Endodermal cell (in vitro differentiated cells): ENCODE measurements at places on chromosomes 5 and 9. TPM values are rescaled to one million over a fixed set of nuclear protein-coding genes. Genes with fewer than 3 reads are reported as not detected.

- no peaks in the 10 kb centered on the region for H3K36me3 ChIP-seq
- H3K27me3 ChIP-seq: no peaks in the 10 kb centered on the region
- H3K4me3 ChIP-seq: peak overlapping the region; percentile 97
- no peak for DNase-seq
Observed at GRCh38 chr9:71911908-71912335, 483 bp downstream of the C9orf85 start.

GRCh38 chr9:87753313-87753712 is 27.4 kb downstream of the CTSL start:
- H3K27ac ChIP-seq: no peak overlapping the region
- H3K4me3 ChIP-seq: no peak overlapping the region
- H3K36me3 ChIP-seq: no peaks in the 10 kb centered on the region
- no peaks in the 10 kb centered on the region for H3K4me1 ChIP-seq

The ANP32B gene
- total RNA-seq: 145 and 155 TPM in 2 replicates

- H3K36me3 ChIP-seq: no peaks in the 10 kb centered on the region
- H3K27ac ChIP-seq: no peak overlapping the region
- no peaks in the 10 kb centered on the region for H3K4me1 ChIP-seq
Observed at GRCh38 chr9:114742947-114743346, 61.0 kb upstream of the TEX48 start.

- DNase-seq: no peak
- H3K27ac ChIP-seq: no peak overlapping the region
- no peaks in the 10 kb centered on the region for H3K27me3 ChIP-seq
- peaks cover 53% of the 10 kb centered on the region for H3K36me3 ChIP-seq
- no peaks in the 10 kb centered on the region for H3K4me1 ChIP-seq
Observed at GRCh38 chr9:137813167-137813566, 64.4 kb upstream of the CACNA1B start.

- H3K36me3 ChIP-seq: no peaks in the 10 kb centered on the region
- DNase-seq: no peak
- no peak overlapping the region for H3K27ac ChIP-seq
- H3K4me1 ChIP-seq: no peaks in the 10 kb centered on the region
Observed at GRCh38 chr5:52783226-52783959, 4.3 kb upstream of the ITGA1 start.

DNA sequence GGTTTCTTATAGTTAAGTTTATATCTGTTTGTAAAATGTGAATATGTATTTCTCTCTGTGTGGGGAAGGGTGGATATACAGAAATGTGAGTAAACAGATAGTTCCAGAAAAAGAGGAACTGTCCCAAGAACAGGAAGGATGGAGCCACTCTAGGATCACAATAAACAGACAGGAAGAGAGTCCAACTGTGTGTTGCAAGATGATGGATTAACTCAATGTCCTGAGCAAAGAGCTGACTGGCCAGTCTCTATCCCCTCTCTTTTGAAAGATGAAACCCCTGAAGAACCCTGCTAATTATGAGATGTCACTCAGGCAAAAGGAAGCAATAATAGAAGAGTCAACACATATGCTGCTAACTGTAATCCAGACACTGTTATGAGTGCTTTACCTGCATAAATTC is 202.7 kb downstream of the SEMA6A start:
- no peaks in the 10 kb centered on the region for H3K36me3 ChIP-seq
- no peaks in the 10 kb centered on the region for H3K27me3 ChIP-seq
- DNase-seq: no peak

The SPEF2 gene
- total RNA-seq: 2.3 and 3.3 TPM in 2 replicates

GRCh38 chr9:90379771-90380170 is 262.9 kb downstream of the DIRAS2 start:
- H3K27ac ChIP-seq: no peak overlapping the region
- H3K36me3 ChIP-seq: no peaks in the 10 kb centered on the region
- H3K4me1 ChIP-seq: no peaks in the 10 kb centered on the region
- DNase-seq: no peak
- H3K27me3 ChIP-seq: no peaks in the 10 kb centered on the region

DNA sequence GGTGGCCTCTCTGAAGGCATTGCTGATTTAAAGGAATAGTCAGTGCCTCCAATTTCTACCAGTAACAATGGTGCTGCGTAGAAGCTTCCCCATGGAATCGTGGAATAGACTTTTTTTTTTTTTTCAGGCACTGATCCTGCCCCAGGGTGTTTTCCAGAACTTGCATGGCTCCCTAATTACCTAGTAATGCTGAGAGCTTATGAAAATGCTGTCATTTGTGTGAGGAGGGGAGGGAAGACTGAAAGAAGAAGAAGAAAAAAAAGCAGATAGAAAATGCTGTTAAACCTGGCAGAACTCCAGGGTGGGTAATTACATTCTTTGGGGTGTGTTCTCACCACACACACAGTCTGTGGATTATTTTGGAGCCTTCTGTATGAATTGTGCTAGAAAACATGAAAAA is 4.8 kb upstream of the GRIA1 start:
- no peaks in the 10 kb centered on the region for H3K36me3 ChIP-seq
- H3K4me3 ChIP-seq: no peak overlapping the region
- no peak for DNase-seq
- H3K27me3 ChIP-seq: peaks cover 7% of the 10 kb centered on the region

The SUSD3 gene
- 5.9 to 8.3 TPM (median 6.3 TPM) in 3 replicates for total RNA-seq

DNA sequence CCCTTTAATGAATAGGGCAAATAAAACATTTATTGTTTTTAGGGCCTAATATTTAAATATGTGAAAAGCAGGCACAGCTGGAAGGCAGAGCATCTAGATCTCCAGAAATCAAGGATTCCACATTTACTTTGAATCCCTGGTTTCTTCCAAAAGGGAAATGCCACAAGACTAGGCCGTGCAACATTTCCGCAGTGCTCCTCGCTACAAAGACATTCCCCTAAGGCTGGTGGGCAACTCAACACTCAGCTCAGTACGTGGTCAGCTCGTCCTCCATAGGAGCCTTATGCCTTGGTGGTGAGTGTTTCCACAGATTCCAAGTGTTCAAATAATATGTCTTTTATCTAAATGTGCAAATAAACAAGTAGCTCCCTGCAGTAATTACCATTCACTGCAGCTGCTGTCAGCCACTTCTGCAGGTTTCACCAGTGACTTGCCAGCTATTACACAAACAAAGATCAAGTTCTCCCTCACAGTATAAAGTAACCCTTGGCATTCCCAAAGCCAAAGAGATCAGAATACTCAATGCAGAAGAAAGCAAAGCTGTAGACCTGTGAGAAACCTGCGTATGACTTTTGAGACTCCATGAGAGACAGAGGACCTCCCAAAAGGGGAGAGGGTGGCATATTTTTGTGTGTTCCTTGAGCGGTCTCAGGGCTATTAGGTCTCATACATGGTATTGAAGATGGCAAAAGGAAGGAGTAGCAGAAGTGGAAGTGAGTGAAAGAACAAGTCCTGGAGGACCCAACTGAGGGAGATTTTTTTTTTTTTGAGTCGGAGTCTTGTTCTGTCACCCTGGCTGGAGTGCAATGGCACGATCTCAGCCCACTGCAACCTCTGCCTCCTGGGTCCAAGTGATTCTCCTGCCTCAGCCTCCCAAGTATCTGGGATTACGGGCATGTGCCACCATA is 38.0 kb upstream of the TENT2 start:
- H3K27ac ChIP-seq: no peak overlapping the region
- no peak overlapping the region for H3K4me3 ChIP-seq
- H3K4me1 ChIP-seq: no peaks in the 10 kb centered on the region
- DNase-seq: no peak
- no peaks in the 10 kb centered on the region for H3K36me3 ChIP-seq

DNA sequence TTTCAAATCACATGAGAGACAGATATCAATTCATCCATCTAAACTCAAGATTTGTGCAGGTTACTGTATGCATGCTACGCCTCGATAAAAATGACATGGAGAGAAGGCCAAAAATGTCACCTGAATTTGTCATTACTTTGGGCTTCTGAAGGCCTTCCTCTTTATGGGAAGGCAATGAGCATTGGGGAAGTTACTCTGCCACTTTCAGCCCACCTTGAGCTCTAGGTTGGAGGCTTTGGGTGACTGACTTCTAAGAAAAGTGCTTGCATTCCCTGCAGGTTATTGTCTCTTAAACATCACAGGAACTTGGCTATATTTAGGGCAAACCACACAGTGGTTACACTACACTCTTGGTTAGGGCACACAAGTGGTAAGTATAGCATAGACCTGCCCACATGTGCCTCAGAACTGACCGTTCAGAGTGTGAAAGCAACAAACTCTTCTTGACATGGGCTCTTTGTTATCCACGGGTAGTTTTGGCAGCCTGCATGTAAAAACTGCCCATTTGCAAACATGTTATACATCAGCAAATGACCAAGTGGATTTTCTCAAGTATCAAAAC is 169.5 kb downstream of the ZNF608 start:
- H3K4me3 ChIP-seq: no peak overlapping the region
- H3K27me3 ChIP-seq: no peaks in the 10 kb centered on the region
- H3K36me3 ChIP-seq: no peaks in the 10 kb centered on the region

DNA sequence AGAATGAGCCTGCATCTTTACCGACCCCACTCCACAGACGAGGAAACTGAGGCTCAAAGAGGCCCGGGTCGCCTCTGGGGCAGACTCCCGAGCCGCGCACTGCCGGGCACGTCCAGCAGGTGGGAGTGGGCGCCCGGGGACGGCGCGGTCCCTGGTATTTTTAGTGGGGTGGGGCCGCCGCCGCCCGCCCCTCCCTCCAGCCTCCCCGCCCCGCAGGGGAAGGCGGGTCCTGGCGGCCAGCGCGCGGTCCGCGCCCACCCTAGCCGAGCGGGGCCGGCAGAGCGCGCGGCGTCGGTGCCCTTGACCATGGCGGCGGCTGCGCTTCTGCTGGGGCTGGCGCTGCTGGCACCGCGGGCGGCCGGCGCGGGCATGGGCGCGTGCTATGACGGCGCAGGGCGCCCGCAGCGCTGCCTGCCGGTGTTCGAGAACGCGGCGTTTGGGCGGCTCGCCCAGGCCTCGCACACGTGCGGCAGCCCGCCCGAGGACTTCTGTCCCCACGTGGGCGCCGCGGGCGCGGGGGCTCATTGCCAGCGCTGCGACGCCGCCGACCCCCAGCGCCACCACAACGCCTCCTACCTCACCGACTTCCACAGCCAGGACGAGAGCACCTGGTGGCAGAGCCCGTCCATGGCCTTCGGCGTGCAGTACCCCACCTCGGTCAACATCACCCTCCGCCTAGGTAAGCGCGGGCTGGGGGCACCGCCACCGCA is at the start of gene LAMC3:
Gene LAMC3, plus strand, starts transcription at position 266 of the 710 bp plus-strand sequence. Its CDS starts 41 bp downstream, at position 307.
- H3K27me3 ChIP-seq: peaks cover 10% of the 10 kb centered on the region
- peak within 1 kb of the TSS; percentile 34 for H3K4me3 ChIP-seq
- peak; percentile 87 for DNase-seq

The FOXD4L3 gene
- total RNA-seq: not detected in 3 replicates

- no peak for DNase-seq
- H3K27ac ChIP-seq: no peak overlapping the region
- peaks cover 4% of the 10 kb centered on the region for H3K4me1 ChIP-seq
Observed at GRCh38 chr9:73219985-73220626, 68.4 kb downstream of the ANXA1 start.

The MUSK gene
- not detected in 3 replicates for total RNA-seq

GRCh38 chr5:103066326-103066725 is 53.6 kb downstream of the GIN1 start:
- peaks cover 13% of the 10 kb centered on the region for H3K4me1 ChIP-seq
- no peak for DNase-seq
- H3K4me3 ChIP-seq: no peak overlapping the region
- H3K27me3 ChIP-seq: no peaks in the 10 kb centered on the region
- H3K27ac ChIP-seq: no peak overlapping the region

DNA sequence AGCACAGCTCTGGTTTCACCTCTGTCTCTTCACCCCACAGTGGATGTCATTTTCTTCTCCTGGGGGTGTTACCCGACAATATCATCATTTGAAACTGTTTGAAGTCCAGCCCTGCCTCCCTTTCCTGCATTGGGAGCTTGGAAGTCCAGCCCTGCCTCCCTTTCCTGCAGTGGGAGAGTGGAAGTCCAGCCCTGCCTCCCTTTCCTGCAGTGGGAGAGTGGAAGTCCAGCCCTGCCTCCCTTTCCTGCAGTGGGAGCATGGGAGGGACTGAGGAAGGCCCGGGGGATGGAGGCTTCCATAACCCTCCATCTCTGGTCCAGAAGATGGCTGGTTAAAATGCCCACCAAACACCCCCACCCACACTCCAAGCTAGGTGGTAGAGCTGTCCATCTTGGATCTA is 59.8 kb downstream of the SYK start:
- no peaks in the 10 kb centered on the region for H3K4me1 ChIP-seq
- H3K27me3 ChIP-seq: no peaks in the 10 kb centered on the region
- DNase-seq: no peak

DNA sequence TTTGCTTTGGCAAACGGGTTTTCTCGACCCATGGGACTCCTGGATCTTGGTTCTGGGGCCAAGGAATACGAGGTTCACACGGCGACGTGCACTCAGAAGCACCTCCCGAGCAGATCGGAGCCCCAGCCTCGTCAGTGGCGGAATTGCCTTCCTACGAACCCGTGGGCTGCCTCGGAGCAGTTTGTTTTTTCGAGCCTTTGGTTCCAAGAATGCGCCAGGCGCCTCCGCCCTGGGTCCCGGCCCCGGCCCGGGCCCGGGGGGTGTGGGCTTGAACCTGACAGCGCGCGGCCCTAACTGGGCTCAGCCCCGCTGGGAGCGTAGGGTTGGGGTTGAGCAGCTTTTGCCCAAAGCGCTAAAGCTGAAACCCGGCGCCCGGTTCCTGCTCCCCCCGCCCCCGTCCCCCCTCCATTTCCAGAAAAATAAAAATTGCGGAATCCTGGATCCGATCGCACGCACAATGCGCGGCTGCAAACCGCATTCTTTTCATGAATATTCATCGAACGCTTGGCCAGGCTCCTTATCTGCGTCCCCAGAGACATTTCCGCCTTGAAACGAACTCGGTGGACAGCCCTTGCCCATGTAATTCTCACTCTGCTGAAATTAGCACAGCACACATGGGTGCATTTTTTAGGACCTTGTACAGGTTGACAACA is 1.0 kb downstream of the BASP1 start:
- DNase-seq: peak; percentile 70
- peak overlapping the region; percentile 91 for H3K27ac ChIP-seq
- H3K4me3 ChIP-seq: peak overlapping the region; percentile 92
- no peaks in the 10 kb centered on the region for H3K27me3 ChIP-seq
- H3K36me3 ChIP-seq: peaks cover 13% of the 10 kb centered on the region

- no peak overlapping the region for H3K4me3 ChIP-seq
- H3K27ac ChIP-seq: no peak overlapping the region
- H3K4me1 ChIP-seq: no peaks in the 10 kb centered on the region
Observed at GRCh38 chr5:134132372-134133187, 18.1 kb downstream of the TCF7 start.

The ENTPD8 gene
- 0.33 to 0.42 TPM in 2 of 3 replicates, not detected in the other for total RNA-seq

The GPR151 gene
- 2.7 to 13.6 TPM (median 13.5 TPM) in 3 replicates for total RNA-seq

The PRR16 gene
- total RNA-seq: 0.64 to 1.1 TPM (median 1.1 TPM) in 3 replicates

DNA sequence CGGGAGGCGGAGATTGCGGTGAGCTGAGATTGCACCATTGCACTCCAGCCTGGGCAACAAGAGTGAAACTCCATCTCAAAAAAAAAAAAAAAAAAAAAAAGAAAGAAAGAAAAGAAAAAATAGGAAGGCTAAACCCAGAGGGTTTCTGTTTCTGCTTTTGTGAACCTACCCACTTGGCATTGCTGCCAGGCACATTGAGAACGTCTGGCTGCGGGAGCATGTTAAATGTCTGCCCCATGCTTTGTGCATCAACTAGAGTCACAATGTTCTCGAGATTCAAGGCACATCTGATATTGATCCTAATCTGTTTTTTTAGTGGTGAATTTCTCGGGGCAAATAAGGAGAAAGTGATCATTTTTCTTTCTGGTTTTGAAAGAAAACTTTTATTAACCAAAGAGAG is 2.8 kb downstream of the SLC25A25 start:
- H3K27ac ChIP-seq: no peak overlapping the region
- H3K36me3 ChIP-seq: no peaks in the 10 kb centered on the region
- no peaks in the 10 kb centered on the region for H3K27me3 ChIP-seq
- H3K4me1 ChIP-seq: peaks cover 7% of the 10 kb centered on the region
- no peak for DNase-seq

- no peak overlapping the region for H3K27ac ChIP-seq
- no peak overlapping the region for H3K4me3 ChIP-seq
- DNase-seq: peak; percentile 36
- no peaks in the 10 kb centered on the region for H3K36me3 ChIP-seq
- peaks cover 20% of the 10 kb centered on the region for H3K27me3 ChIP-seq
Observed at GRCh38 chr5:136073714-136074529, 45.1 kb downstream of the TGFBI start.
